ENCODE measurements at places on chromosomes 16 and 17.

GRCh38 chr16:84193480-84193879 is 2.5 kb downstream of the ADAD2 start:
- DNase-seq, result no peak

- DNase-seq, result no peak
Observed at GRCh38 chr16:680625-680945, 375 bp downstream of the STUB1 start.

DNA sequence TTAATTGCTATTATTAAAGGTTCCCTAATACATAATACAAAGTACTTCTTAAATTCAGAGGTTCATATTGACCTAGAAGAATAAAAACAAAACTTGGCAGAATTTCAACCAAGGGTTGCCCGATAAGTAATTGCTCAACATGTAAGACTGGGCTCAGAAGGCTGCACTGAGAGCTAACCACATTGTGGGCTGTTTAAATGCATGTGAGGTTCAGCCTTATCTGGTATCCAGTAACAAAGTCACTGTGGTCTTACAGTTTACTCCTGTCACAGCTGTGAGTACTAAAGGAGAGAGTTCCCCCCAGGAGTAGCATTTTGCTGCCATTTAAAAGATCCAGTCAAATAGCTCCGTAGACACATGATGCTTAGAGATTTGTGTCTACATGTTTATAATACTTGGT is 1.6 kb upstream of the DHRS11 start:
- no peak for DNase-seq

DNA sequence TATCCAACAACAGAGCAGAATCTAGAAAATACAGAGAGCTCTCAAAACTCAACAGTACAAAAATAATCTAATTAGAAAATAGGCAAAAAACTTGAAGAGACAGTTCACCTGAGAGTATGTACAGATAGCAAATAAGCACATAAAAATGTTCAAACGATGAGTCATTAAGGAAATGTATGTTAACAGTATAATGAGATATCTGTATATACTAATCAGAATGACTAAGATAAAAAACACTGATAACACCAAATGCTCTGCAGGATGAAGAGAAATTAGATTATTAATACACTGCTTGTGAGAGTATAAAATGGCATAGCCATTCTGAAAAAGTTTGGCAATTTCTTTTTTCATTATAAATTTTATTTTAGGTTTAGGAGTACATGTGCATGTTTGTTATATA is 1307.6 kb upstream of the GOT2 start:
- no peak for DNase-seq

GRCh38 chr16:83393196-83393981 is 414.4 kb upstream of the HSBP1 start:
- no peak for DNase-seq

DNA sequence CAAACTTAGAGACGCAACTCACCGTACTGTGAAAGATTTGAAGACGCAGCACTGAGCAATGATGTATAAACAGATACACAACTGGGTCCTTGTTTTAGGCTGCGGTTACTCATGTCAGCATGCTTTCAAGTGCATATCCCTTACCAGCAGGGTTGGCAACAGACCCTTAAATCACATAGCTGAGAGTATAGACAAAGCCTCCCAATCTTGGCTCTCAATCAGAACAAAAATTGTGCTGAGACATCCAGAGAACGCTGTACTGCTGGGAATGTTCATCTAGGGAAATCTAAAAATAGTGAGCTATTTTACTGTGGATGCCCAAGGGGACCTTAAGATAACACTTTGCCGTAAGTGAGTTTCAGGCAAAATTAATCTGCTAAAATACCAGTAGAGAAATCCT is 84.4 kb upstream of the NUDT7 start:
- no peak for DNase-seq

DNA sequence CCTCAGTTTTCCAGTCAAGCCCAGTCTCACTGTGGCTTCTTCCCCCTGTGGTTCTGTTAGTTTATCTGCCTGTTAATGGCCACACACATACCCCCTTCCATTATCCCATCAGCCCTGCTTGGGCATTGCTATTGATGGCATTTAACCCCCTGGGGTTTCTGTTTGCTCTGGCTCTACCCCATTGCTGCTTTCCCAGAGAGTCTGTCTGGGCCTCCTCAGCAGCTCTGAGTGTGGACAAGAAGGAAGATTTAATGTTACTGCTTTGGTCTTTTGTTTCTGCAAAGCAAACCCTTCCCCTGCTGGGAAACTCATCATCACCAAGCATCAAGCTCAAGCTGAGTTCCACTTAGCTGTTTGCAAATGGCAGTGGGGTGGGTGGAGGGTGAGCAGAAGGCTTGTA is 162.7 kb downstream of the CCT6B start:
- DNase-seq, result no peak

DNA sequence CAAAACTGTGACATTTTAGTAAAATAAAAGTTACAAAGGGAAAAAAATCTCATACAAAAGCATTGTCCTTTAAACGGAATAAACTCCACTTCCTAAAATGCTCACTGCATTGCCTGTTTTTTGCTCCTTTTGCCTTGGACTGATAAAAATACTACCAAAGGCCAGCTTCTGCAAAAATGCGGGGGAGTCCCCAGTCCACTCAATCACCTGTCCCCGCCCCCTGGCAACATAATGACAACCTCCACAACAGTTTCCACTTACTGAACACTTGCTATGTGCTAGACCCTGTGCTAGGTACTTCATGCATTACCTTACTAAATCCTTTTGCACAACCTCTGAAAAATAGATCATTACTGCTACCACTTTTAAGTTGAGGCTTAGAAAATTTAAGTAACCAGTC is 172.7 kb upstream of the CCL2 start:
- DNase-seq, result no peak

GRCh38 chr17:50364715-50365114 is 8.3 kb downstream of the MRPL27 start:
- no peak for DNase-seq

DNA sequence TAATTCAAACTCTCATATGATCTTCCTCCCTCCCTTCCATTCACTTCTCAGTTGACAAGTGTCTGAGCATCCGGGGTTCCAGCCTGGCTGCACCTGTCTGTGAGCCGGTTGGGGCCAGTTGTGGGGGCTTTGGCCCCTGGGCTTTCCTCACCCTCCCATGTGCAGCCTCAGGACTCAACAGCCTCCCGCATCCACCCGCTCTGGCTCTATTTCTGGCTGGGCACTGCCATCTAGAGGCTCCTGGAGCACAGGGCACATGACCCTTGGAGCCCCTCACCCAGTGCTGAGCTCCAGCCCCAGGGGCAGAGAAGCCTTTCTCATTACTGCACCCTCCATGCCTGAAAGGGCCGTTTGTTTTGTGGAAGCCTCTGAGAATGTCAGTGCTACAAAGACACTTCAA is 43.3 kb downstream of the HAPSTR1 start:
- DNase-seq, result no peak

DNA sequence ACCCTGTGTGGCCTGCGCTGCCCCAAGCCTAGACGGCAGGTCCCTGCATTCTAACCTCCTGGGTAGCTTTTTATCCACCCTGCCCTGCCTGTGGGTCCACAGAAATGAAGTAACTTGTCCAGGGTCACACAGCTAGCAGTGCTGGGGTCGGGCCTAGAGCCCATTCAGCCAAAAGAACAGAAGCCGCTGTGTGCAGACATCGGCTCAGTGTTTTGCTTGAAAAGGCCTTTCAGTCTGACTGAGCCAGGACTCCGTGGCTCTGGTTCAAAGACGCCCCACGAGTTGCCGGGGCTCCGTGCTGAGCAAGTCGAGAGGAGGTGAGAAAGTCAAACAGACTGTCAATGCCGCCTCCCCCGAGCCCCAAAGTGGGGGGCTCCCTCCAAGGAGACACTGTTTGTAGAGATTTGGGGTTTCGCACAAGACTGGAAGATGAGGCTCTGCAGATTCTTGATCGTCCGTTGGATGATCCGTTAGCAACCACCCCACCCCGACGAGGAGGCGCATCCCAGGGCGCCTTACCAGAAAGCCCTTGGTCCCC is 226.2 kb downstream of the NTN1 start:
- DNase-seq, result no peak

DNA sequence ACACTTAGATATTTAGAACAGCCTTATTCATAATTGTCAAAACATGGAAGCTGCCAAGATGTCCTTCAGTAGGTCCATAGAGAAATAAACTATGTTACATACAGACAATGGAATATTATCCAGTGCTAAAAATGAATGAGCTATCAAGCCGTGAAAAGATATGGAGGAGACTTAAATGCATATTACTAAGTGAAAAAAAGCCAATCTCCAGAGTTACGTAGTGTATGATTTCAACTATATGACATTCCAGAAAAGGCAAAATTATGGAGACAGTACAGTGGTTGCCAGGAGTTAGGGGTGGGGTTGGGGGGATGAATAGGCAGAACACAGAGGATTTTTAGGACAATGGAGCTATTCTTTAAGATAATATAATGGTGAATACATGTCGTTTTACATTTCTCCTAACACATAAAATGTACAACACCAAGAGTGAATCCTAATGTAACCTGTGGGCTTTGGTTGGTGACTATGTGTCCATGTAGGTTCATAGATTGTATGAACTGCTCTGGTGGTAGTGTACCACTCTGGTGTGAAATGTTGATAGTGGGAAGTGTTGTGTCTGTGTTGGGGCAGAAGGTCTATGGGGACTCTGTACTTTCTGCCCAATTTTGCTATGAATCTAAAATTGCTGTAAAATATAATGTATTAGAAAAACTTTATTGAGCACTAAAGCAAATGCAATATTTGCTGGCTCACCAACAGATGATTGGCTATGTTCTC is 122.6 kb downstream of the USP22 start:
- no peak for DNase-seq

DNA sequence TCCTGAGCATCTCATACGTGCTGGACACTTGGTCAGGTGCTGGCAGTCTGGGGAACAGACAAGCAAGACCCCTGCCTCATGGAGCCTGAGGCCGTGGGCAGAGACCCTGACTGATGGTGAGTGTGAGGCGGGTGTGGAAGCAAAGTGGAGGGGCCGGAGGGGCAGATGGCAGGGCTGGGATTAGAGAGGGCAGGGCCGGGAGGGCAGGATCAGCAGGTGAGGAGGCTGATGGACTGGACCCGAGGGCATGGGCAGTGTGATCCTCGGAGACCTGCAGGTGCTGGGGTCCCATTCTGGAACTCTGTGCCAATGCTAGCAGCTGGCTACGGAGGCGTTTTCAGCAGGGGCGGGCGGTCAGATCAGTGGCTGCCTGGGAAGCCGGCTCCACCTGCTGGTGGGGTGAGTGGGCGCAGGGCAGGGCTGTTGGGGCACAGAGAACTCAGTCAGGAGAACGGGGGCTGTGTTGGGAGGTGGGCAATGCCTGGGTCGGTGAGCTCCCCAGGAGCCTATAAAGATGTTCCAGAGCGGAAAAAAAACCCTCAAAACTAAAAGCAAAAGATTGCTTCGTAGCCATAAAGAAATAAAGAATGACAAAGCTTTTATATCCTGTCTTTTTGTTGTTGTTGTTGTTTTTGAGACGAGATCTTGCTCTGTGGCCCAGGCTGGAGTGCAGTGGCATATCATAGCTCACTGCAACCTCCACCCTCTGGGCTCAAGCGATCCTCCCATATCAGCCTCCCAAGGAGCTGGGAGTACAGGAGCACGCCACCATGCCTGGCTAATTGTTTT is 8.9 kb upstream of the C16orf74 start:
- DNase-seq, result no peak

DNA sequence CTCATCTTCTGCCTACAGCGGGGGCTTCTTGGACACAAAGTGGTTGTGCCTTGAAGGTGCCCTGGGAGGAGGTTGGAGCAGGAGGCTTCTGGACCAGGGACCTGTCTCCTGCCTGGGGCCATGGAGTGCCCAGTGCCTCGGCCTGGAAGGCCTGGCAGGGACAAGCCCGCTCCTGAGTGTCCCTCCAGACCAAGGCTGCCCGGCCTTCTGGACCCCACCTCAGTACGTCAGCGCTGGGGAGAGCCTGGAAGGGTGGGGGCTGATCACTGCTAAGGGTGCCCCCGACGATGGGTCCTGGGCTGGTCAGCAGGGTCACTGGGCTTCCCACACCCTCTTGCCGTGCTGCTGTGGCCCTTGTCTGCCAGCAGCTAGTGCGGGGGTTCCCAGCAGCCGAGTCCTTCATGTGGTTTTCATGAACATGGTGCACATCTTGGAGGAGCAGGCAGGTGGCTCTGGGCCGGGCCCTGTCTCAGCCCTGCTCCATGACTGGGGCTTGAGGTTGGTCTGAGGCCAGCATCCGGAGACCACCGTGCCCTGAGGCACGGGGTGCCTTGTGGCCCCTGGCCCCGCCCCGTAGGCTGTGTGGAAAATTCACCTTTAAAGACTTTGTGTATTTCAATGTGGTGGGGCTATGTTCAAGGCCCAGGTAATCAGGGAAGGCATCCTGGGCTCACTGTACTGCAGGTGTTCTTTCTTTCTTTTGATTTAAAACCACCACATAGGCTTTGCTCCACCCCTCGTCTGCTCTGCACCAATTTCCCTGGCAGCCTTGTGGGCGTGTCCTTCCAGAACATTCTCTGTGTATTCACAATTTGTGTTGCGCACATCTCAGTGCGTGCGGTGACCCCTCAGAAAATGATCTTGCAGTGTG is 22.4 kb downstream of the MGRN1 start:
- DNase-seq, result no peak

DNA sequence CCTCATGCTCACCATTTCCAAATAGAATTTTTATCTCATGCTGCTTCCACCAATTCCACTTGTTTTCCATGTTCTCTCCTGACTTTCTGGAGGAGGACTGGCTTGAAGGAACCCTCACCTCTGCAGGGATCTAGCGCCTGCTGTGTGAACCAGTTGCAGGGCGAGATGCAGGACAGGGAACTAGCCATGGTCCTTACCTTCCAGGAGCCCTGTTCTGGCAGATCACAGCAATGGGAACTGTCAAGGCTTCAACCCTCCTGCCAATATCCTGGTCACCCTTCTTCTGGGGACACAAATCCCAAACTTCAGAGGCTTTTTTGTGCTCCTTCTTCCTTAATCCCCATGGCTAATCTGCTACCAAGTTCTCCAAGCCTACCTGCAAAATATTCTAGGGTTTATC is 60.4 kb upstream of the MMP2 start:
- no peak for DNase-seq

- DNase-seq, result no peak
Observed at GRCh38 chr17:66129759-66130158, 62.2 kb downstream of the CEP112 start.

- DNase-seq, result no peak
Observed at GRCh38 chr16:65698791-65699321, 577.0 kb upstream of the CDH11 start.

DNA sequence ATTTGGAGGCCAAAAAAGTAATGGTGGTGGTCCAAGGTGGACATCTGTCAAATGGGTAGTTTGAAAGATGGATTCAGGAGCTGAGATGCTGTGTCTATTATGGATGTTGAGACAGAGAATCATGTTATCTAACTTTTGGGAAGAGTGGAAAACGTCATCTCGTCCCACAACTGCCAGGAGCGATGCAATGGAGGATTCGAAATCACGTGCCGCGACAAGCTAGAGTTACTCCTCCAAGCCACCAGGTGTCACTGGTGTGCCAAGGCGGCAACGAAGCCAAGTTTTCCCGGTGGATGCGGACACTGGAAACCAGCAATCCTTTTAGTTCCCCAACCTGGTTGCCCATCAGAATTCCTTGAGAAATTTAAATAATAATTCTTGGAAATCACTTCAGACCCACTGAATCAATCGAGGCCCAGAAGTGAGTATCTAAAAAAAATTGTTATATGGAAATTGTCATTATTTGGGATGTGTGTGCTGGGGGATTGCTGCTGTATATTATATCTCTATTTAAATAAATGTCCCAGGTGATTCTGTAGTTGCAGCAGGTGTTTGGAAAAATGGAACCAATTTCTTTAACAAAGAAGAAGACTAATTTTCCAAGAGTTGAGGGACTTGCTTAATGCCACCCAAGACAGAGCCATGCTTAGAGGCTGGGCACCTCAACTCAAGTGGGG is 206.1 kb downstream of the HAPSTR1 start:
- DNase-seq, result no peak

- no peak for DNase-seq
Observed at GRCh38 chr17:43636426-43636825, 25.3 kb downstream of the MEOX1 start.
